ENCODE measurements at places on chromosomes 5 and 9.

- no peak for DNase-seq
These were observed 164.1 kb downstream of the HSD17B3 start for GRCh38 chr9:96137671-96138429.

GRCh38 chr9:79000230-79001002 is 571.3 kb upstream of the TLE4 start:
- no peak for DNase-seq

- DNase-seq = peak; percentile 60
These were observed 28.8 kb upstream of the MGAT1 start for GRCh38 chr5:180831139-180832093.

DNA sequence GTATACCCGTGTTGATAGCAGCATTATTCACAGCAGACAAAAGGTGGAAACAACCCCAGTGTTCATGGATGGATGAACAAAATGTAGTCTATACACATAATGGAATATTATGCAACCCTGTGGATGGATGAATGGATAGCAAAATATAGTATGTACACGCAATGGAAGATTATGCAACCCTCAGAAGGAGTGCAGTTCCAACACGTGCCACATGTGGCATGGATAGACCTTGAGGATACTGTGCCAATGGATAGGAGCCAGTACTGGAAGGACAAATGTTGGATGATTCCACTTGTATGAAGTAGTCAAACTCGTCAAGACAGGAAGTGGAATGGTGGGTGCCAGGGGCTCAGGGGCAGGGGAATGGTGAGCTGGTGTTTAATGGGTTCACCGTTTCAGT is 44.9 kb downstream of the PLEKHG4B start:
- DNase-seq = no peak

- DNase-seq = no peak
These were observed 93.8 kb upstream of the FANCC start for GRCh38 chr9:95411054-95411892.

Data from activated CD8-positive, alpha-beta memory T cell treated with anti-CD3 and anti-CD28 coated beads for 1 hour (primary cell).